Activated T-cell treated with anti-CD3 and anti-CD28 coated beads for 48 hours (primary cell): ENCODE measurements at places on chromosomes 6 and 20.

DNA sequence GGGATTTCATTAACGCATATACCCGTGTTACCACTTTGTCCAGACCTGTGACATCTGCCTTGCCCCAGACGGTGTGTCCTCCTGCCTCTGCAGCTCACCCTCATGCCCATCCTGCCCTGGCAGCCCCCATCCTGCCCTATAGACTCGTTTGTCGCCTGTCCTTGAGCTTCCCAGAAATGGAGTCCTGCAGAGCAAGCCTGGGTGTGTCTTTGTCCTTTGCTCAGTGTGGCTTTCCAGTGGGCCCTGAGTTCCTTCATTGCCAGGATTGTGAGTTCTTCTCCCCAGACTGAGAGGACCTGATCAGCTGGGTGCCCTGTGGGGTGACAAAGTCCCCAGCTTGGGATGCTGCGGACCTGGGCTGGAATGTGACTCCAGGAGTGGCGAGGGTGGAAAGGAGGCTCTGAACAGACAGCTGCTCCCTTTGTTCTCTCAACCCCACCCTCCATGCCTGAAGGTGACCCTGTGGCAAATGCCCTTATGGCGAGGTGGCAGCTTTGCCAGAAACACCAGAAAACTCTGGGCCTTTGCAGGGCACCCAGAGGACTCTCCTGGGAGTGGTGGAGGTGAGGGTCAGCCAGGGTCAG, 2.4 kb upstream of the CST3 start:
- DNase-seq, result no peak

DNA sequence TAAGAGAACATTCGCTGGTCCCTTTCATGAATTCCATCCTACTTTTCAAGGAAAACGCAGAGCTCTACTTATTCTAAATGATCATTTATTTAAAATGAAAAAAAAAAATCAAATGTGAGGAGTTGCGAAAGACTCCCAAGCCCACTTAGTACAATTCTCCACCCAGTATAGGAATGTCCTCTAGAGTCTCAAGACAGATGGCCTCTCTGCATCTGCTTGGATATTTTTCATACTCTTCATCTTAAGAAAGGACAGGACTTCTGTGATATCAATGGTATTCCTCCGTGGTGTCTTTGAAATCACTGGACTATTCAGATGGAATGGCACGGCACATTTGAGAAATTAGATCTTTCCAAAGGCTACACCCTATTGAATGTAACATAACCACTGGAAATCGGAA, 107.1 kb downstream of the PTPRK start:
- DNase-seq, result no peak

DNA sequence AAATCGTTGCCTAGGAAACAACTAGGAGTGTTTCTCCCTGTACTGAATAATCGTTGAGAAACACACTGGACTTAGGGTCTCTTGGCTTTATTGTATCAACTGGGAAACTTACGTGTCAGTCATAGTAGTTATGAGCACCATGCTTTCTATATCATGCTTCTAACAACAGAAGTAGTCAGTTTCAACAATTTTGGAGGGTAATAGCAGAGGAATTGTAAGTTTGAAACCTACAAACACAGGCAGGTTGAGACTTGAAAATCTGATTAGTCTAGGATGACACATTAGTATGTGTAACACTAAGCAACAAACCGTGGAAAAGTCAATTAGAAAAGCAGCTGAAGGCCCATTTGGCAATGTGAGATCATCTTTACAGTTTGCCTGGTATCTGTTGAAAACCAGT, 43.9 kb upstream of the FABP7 start:
- no peak for DNase-seq

DNA sequence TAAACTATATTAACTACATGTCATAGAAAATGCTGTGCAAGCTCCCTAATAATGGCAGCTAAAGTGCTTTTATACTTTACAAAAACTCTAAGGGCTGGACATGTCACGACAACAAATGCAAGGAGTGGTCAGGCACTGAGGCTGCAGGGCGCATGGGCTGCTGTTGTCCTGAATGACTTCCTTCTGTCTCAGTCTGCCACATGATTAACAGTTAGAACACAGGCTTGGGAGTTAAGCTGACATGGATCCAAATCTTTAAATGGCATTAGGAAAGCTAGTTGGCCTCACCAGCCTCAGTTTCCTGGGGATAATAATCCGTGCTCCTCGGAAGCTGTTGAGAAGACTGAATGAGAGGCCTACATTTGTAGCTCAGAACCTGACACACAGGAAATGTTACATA, 57.4 kb downstream of the PREP start:
- no peak for DNase-seq

DNA sequence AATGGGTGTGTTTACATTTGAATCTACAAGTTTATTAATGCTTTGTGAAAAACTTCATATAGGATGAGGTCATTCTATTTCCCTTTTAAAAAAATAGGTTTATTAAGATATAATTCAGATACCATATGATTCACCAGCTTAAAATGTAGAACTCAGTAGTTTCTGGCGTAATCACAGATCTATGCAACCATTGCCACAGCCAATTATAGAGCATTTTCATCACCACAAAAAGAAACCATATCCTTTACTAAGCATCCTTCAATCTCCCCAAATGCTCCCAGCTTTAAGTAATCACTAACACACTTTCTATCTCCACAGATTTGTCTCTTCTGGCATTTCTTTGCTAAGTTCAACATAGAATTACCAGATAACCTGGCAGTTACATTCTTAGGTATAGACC, 137.2 kb downstream of the PTPRT start:
- DNase-seq, result no peak

DNA sequence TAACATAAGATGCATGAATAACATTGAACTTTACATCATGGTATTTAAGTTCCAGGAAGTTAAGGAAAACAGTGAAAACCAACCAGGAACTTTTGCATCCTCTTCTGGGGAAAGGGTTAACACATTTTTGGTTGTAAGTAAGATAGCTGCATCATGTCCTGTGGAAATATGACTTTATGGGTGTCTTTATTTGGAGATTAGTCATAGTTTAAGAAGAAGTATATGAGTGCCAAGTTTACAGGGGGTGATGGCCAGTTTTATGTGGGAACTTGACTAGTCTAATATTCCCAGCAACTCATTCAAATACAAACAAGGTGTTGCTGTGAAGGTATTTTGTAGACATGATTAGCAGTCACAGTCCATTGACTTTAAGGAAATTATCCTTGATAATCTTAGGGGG, 78.0 kb downstream of the PDE10A start:
- no peak for DNase-seq

GRCh38 chr20:8144282-8145245, 12.5 kb downstream of the PLCB1 start:
- DNase-seq, result no peak

- DNase-seq, result no peak
These were observed 481.9 kb downstream of the C6orf118 start for GRCh38 chr6:164827537-164827936.

- no peak for DNase-seq
These were observed 84.7 kb upstream of the ENPP5 start for GRCh38 chr6:46255528-46255927.

DNA sequence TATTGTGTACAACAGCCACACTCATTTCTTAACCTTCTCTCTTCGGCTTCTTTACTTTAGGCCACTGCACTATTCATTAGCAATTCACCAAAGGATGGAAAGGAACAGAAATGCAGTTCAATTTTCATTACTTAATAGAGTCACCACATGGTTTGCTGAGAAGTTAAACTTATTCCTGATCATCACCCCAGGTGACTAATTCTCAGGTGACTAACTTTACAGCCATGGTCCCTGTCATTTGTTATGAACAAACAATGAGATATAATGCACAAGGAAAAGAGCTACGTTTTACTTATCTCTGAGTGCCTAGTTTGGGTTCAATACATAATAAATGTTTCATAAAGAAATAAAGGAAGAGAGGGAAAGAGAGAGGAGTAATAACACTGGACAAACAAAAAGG, 45.8 kb upstream of the DST start:
- DNase-seq, result no peak

DNA sequence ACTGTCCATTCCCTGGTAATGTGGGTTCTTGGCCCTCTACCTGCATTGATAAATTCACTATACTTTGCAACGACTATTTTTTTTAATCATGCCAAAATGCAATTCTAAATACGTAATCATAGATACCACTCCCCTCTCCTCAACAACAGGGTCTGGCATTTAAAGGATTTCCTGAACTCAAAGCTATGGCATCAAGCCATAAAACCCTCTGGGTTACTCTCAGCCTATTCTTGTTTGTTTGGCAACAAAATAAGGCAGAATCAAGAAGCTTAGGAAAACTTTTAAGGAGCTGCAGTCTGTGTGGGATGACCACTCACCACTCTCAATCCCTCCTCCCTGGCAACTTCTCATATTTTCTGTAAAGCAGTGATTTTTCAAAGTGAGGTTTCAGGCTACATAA, 669.9 kb upstream of the ID4 start:
- no peak for DNase-seq

DNA sequence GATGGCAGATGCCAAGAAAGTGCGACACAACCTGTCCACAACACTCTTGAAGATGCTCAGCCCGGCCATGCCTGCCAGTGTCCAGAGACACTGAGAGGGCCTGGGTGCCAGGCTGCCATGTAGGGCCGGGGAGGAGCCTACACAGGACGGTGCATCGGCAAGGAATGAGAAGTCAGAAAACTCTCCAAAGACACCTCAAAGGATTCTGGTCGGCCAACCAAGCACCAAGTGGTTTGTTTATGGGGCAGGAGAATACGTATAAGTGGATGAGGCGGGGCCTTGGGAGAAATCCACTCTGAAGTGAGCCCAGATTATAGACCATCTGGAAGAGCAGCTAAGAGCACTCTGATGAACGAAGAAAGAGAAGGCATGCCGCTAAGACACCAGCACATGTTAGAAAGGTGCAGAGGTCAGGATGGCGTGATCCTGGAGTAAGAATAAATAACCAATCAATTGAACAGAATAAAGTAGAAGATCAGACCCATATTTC, 120.7 kb upstream of the FOXQ1 start:
- no peak for DNase-seq

DNA sequence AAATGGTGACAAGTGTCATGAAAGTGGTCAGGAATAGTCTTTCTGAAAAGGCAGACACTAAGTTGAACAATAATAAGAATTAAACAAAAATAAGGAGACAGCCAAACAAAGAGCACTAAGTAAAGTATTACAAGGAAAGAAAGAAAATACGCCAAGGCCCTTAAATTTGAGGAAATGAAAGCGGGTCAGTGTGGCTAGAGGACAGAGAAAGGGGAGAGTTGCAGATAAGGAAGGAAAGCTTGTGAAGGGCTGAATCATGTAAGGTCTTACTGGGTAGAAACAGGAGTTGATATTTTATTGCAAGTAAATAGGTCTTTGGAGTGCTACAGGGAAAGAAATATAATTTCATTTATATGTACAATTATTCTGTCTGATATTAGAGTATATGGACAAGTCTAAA, 732.1 kb downstream of the EPHA7 start:
- no peak for DNase-seq

- DNase-seq, result no peak
These were observed 101.3 kb upstream of the MLN start for GRCh38 chr6:33905071-33905609.

- DNase-seq, result peak; percentile 60
These were observed 11.5 kb downstream of the PMEPA1 start for GRCh38 chr20:57698116-57698866.

- DNase-seq, result no peak
These were observed 72.8 kb upstream of the ECI2 start for GRCh38 chr6:4208158-4208557.

DNA sequence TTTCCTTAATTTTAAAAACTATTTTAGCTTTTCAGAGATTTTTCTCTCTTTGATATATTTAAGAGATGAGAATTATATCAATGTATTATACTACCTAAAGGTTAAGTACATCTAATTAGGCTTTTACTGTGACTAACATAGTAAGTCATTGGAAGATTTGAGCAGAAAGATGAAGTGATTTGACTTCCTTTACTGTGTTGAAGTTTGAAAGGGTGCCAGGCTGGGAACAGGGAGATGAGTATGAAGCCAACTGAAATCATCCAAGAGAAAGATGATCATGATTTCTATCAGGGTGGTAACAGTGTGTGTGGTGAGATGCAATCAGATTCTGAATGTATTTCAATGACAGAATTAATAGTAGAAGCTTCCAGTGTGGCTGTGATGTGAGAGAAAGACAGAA, 87.3 kb downstream of the TRDN start:
- DNase-seq, result no peak

- DNase-seq, result no peak
These were observed 31.2 kb downstream of the RREB1 start for GRCh38 chr6:7138921-7139358.

GRCh38 chr6:31669676-31670075, at the start of gene LY6G5B:
Gene LY6G5B, plus strand, starts transcription at chr6:31669976. Its CDS starts 975 bp downstream, at chr6:31670951.
- DNase-seq, result no peak

- DNase-seq, result no peak
These were observed 81.4 kb downstream of the SERAC1 start for GRCh38 chr6:158086504-158087223.

GRCh38 chr20:17952692-17953684, 15.6 kb downstream of the SNX5 start:
- DNase-seq, result no peak

DNA sequence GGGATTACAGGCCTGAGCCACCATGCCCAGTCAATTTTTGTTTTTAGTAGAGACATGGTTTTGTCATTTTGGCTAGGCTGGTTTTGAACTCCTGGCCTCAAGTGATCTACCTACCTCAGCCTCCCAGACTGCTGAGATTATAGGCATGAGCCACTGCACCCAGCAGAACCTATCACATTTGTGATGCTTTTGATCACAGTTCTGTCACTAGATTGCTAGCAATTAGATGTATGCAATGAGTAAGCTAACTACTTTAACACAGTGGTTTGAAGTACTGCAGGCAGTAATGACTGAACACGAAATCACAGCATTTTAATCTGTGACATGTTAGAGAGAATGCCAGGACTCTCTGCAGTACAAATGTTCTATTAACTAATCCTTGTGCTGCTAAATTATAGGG, 19.6 kb upstream of the SAMHD1 start:
- no peak for DNase-seq

GRCh38 chr6:107661291-107661690, 162.8 kb downstream of the SCML4 start:
- DNase-seq, result no peak

- no peak for DNase-seq
These were observed 38.6 kb downstream of the IBTK start for GRCh38 chr6:82208913-82209312.

GRCh38 chr20:34964486-34964885, 8.8 kb downstream of the MYH7B start:
- DNase-seq, result no peak

- DNase-seq, result peak; percentile 29
These were observed 97.8 kb downstream of the ANKS1A start for GRCh38 chr6:34986845-34987246.

DNA sequence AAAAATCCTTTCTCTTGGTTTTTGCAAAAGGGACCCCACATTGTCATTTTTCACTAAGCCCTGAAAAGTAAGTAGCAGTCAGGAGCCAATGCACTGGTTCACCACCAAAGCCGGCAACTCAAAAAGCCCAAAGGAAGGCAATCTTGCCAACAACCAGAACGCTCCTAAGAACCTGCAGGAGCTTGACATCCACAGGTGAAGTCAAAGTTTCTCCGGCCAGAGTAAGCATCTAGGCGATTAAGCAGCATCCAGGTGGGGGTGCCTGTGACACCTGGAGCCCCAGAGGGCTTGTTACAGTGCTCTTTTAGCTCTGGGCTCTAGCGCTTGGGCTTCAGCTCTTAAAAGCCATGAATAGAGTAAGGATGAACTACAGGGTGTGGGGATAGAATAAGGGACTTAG, 36.1 kb downstream of the SLC35D3 start:
- DNase-seq, result no peak
